ENCODE measurements at places on chromosomes 11 and 22.

GRCh38 chr11:26285608-26286007, 46.3 kb upstream of the ANO3 start:
- no peak for DNase-seq

DNA sequence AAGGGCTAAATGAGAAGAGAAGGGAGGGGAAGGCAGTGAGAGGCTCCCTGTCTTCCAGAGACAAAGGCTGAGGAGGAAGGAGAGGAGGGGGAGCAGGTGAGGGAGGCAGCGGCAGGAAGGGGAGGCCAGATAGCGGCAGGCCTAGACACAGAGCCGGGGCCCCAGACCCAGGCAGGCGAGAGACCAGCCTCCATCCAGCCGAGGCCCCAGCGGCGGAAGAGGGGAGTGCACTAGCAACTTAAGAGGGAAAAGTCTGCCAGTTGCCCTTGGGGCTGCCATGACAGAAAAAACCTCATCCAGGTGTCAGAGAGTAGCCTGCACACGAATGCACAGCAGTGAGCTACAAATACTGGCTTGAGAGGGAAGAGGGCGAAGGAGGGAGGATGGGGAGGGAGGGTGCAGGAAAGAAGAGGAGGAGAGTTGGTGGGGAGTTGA, 46.7 kb downstream of the IGLL1 start:
- DNase-seq: no peak

DNA sequence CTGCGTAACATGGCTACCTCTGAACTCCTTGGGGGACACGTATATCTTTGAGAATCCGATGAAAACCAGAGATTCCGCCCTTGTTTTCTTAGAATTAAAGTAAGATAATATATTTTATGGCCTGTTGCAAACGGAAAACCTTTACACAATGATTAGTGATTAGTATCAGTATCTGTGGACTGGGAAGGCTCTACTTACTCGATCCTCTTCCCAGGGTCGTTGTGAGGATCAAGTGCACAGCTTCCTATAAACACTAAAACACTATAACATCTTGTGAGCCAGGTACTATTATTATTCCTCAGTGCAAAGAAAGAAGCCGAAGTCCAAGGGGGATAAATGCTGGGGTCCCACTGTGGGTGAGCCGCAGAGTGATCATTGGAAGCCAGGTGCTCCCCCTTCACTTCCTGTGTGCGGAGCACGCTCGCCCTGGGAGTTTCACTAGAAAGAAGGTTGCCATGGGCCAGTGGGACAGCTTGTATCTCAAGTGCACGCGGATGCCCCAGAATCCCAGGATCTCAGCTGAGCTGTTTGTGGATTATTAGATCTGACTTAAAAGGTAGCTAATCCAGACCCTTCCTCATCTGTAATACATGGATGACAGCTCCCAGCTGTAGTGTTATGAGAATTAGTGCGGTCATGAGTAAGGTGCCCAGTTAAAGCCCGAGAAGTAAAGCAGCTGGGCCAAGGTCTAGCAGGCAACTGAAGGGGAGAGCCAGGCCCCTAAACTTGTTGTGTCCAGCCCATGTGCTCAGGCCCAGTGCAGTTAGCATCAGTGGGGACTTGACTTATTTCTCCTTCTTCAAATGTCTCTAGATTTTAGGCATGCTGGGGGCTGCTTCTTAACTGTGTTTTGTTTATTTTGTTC, 839 bp downstream of the CBY1 start:
- no peak for DNase-seq

DNA sequence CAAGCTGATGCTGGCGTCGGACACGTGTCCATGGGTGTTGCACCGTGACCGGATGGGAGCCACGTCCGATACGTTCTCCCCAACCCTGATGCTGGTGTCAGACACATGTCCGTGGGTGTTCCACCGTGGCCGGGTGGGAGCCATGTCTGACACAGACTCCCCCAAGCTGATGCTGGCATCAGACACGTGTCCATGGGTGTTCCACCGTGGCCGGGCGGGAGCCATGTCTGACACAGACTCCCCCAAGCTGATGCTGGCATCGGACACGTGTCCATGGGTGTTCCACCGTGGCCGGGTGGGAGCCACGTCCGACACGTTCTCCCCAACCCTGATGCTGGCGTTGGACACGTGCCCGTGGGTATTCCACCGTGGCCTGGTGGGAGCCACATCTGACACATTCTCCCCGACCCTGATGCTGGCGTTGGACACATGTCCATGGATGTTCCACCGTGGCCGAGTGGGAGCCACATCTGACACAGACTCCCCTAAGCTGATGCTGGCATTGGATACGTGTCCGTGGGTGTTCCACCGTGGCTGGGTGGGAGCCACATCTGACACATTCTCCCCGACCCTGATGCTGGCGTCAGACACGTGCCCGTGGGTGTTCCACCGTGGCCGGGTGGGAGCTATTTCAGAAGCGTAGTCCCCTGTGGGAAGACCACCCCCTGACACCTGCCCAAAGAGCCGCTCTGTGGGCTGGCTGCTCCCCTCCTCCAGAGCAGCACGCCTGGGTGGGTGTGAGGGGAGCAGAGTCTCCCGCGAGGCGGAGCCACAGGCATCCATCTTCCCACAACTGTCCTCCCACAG, 20.0 kb downstream of the SELENOO start:
- no peak for DNase-seq
